ENCODE measurements at places on chromosomes 1 and 21.

DNA sequence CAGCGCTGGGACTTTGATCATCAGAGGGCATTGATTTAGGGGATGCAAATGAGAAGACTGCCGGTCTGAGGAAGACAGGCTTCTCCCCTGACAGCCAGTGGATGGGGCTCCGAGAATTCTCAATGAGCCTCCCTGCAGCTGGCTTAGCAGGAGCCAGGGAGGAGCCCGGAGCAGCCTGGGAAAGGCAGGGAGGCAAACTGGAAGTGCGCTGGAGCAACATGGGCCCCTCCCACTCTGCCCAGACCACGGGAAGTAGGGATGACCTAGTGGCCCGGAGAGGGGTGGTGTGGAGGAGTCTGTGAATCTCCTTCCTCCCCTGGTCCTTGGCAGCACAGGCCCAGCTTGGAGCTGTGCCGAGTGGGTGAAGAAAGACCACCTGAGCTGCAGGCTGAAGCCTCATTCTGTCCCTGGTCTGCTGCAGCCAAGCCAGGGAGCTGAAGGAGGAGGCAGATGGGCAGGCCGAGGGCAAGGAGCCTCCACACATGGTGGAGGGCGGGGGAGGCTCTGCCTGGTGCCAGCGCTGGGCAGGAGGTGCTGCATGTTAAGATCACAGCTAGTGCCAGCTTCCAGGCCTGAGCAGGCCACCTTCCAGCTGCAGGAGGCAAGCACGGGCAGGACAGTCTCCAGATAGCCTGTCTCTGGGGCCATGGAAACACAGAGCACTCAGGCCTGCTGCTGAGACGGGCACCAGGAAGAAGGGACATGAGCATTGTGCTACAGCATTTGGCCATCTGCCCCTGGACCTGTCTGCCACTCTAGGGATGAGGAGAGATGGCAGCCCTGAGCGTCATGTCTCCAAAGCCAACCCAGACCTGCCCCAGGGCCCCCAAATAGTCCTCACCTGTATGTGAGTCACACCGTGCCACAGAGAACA, 12.2 kb upstream of the CLSTN1 start:
- DNase-seq: no peak

GRCh38 chr21:45074818-45075595, 627 bp downstream of the ADARB1 start:
- DNase-seq: no peak

DNA sequence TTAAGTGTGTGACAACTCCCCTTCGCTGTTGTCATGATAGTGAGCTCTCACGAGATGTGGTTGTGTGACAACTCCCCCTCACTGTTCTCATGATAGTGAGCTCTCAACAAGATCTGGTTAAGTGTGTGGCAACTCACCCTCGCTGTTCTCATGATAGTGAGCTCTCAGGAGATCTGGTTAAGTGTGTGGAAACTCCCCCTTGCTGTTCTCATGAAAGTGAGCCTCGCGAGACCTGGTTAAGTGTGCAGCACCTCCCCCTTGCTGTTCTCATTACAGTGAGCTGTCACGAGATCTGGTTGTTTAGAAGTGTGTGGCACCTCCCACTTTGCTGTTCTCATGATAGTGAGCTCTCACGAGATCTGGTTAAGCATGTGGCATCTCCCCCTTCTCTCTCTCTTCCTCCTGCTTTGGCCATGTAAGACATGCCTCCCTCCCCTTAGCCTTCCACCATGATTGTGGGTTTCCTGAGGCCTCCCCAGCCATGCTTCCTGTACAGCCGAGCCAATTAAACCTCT, 25.1 kb upstream of the LSS start:
- DNase-seq: no peak

- DNase-seq: no peak
These were observed 152.2 kb downstream of the HIVEP3 start for GRCh38 chr1:41766546-41766945.

DNA sequence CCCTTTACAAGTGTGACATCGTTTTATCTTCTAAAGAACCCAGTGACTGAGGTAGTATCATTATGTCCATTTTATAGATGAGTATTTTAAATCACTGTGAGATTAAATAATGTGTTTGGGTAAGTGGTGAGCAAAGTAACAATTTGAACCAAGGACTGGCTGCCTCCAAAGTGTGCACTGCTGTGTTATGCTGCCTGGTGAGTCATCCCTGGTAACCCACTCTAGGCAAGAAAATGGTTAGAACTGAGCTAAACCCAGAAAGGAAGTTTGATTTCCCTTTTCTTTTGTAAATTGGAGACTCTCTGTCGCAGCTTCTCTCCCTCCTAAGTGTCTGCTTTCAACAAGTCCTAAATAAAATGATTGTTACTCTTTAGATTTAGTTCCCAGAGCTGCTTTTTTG, 342.8 kb upstream of the KAZN start:
- DNase-seq: no peak

GRCh38 chr1:118209648-118210047, 24.6 kb upstream of the SPAG17 start:
- DNase-seq: no peak

DNA sequence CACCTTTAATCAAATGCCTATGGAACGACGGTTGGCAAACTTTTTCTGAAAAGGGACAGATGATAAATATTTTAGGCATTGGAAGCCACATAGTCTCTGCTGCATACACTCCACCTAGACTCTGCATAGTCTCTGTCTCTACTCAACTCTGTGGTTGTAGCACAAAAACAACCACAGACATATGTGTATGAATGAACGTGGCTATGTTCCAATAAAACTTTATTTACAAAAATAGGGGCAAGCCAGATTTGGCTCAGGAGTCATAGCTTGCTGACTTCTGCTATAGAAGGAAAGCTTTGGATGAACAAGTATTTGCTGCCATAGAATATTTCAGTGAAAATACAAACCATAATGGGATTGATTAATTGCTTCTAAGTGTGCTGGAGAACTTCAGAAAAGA, 37.5 kb upstream of the ADORA3 start:
- DNase-seq: no peak

Data from NCI-H1048 (cell line).